ENCODE measurements at places on chromosomes 4 and X.

DNA sequence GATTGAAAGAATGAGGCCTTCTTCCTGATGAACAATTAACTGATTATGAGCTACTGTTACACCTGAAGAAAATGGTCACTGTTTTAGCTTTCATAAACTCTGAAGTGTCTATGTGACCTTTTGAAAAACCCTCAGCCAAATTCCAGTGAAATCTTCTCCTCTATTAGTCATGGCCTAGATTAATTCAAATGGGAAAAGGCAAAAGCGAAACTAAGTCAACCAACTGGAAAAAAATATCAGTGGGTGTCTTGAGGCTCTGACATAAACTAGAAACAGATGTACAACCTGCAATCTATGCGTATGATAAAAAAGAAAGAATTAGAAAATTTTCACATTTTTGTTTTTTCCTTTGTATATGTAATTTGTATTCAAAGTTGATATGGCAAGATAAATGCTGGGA, 169.4 kb upstream of the BANK1 start:
- DNase-seq: no peak

DNA sequence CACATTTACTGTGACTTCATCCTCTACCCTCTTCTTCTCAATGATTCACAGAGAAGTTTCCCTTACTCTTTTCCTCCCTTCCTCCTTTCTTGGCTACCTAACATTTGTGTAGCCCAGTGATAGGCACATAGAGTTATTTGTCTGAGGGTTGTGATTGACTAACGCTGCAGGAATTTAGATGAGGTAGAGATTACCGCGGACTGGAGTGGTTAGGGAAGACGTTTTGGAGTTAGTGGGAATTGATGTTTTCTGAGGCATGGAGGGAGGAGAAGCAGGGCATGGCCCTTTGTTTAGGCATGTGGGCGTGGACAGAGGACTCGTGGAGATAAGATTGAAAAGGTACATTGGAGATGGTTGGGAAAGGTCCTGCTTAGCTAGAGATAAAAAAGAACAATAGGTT, 246.7 kb downstream of the GPAT3 start:
- DNase-seq: no peak

GRCh38 chr4:142893012-142893411, 46.9 kb upstream of the INPP4B start:
- DNase-seq: no peak

GRCh38 chrX:3226087-3226486, 120.4 kb downstream of the MXRA5 start:
- DNase-seq: no peak
